ENCODE measurements at places on chromosomes 3 and 15. TPM values are rescaled to one million over a fixed set of nuclear protein-coding genes. Genes with fewer than 3 reads are reported as not detected.

The DCP1A gene
- 16.4 TPM for total RNA-seq

The PPP1R2 gene
- total RNA-seq, result 34.0 TPM

GRCh38 chr3:117692416-117692995 lies 982.9 kb downstream of the TUSC7 start:
- no peak for DNase-seq

- no peak for DNase-seq
These were observed 257.7 kb upstream of the UBE2E1 start for GRCh38 chr3:23547905-23548650.

The IL5RA gene
- not detected for total RNA-seq

- DNase-seq, result no peak
These were observed 88.8 kb downstream of the DLG1 start for GRCh38 chr3:197209366-197210260.

The UACA gene
- 44.8 TPM for total RNA-seq

GRCh38 chr3:182516597-182517336 lies 276.5 kb upstream of the ATP11B start:
- DNase-seq, result no peak

- no peak for DNase-seq
These were observed 20.6 kb upstream of the GP9 start for GRCh38 chr3:129040039-129040336.

The LTF gene
- total RNA-seq, result 0.14 TPM

GRCh38 chr3:111831840-111832239 lies 27.2 kb upstream of the PHLDB2 start:
- DNase-seq, result no peak

The OR5H15 gene
- total RNA-seq, result not detected

The CD200R1 gene
- total RNA-seq, result not detected

- no peak for DNase-seq
These were observed 188.1 kb downstream of the XXYLT1 start for GRCh38 chr3:195082811-195083210.

- DNase-seq, result no peak
These were observed 228.2 kb downstream of the TCF12 start for GRCh38 chr15:57146506-57147201.

- DNase-seq, result no peak
These were observed 261.7 kb downstream of the ULK4 start for GRCh38 chr3:41700155-41700554.

GRCh38 chr15:90231028-90232017 lies 2.4 kb downstream of the CIB1 start:
- no peak for DNase-seq

- DNase-seq, result no peak
These were observed 283.8 kb upstream of the NR2F2 start for GRCh38 chr15:96046620-96047240.

GRCh38 chr3:9169326-9169725 lies 80.1 kb downstream of the SRGAP3 start:
- no peak for DNase-seq

DNA sequence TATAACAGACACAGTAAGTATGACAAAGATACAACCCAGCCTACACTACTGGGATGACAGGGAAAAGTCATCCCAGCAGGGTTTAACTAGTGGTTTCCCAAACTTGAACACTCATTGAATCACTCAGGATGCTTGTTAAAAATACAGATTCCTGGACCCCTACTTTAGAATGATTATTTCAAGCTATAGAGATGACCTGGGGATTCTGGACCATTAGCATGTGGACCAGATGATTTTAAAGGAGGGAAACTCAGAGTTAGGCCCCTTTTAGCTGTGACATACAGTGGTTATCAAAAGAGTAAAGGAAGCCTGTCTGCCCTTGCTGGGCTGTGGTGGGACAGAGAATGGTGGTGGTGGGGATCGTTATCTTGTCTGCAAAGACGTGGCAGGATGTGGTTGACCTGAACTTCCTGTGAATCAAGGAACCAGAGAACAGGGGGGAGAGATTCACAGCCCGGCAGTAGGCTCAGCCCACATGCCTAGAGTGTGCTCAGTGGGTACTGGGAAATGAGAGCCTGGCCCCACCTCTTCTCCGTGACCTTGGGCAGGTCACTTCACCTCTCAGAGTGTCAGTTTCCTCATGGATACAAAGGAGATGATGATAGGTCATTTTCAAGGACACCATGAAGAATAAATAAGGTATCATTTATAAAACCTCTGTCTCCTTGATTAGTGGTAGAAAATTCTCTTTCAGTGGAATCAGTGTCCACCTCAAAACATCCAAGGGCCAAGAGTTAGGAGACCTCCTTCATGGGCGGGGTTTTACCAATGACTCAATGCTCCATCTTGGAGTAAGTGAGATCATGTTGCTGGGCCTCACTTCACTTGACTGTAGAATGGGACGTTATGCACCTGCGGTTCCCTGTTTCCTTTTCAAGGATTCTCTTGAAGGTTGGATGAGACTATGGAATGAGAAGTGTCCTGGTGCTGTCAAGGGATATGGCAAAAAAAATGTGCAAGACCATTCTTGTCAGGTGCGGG lies 306.5 kb downstream of the RPLP1 start:
- no peak for DNase-seq

DNA sequence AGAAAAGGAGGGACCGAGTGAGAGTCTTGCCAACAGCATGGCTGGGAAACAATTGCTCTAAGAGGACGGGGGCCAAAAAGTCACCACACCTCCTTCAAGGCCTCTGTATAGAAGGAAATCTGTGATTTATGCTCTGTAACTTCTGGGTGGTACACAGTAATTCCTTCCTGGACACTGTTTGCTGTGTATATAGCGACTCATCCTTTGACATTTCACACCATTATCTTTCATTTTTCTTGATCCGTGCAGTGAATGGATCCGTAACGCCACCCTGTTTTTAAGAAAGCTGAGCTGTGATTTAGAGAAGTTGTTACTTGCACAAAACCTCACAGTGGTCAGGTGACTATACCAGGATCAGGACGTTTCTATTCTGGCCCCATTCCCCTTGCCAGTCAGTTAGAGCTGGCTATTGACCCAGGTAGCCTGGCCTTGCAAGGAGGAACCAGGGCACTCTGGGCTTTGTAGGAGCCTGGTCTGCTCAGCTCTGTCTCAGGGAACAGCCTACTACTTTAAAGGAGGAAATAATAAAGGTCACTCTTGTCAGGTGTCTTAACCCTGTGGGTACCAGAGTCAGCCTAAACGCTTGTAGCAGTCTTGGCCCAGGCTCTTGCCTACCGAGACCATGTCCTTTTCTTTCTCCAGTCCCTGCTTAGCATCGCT lies 86.5 kb upstream of the MYZAP start:
- no peak for DNase-seq

GRCh38 chr3:104584682-104585081 lies 782.0 kb upstream of the ALCAM start:
- no peak for DNase-seq

- DNase-seq, result no peak
These were observed 37.5 kb upstream of the CHST2 start for GRCh38 chr3:143081844-143082778.

The LRRC3B gene
- 3.0 TPM for total RNA-seq

The ZCWPW2 gene
- total RNA-seq, result 0.34 TPM

The GOLGA6L4 gene
- total RNA-seq, result 3.5 TPM

DNA sequence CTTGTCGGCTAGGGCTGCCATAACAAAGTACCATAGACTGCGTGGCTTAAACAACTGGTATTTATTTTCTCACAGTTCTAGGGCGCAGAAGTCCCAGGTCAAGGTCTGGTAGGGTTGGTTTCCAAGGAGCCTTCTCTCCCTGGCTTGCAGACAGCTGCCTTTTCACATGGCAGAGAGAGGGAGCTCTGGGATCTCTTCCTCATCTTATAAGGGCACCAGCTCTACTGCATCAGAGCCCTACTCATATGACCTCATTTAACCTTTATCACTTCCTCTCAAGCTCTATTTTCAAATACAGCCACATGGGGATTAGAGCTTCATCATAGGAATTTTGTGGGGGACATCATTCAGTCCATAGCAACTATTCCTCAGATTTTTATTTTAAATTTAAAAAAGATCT lies 17.6 kb upstream of the PAQR9 start:
- DNase-seq, result no peak

- DNase-seq, result no peak
These were observed 497.8 kb upstream of the NR2F2 start for GRCh38 chr15:95832668-95833067.

GRCh38 chr3:31988271-31988670 lies 6.7 kb downstream of the ZNF860 start:
- DNase-seq, result no peak

DNA sequence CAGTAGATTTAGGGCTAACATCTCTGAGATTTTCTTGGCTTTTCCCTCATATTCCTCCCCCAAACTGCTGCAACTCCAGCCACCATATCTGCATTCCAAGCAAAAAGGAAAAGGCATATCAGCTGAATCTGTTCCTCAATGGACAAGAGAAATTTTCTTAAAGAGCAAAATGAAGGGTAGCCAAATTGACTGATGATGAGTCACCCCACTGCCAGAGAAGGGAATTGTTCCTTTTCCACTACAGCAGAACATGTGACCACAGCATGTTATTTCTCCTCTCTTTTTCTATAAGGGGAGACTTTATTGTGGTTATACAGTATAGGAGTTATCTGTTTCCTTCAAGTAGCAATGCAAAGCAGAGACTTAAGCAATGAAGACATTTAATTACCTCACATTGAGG lies 172.5 kb downstream of the MTHFS start:
- no peak for DNase-seq

- no peak for DNase-seq
These were observed 138.2 kb downstream of the EPHA3 start for GRCh38 chr3:89245612-89246011.

GRCh38 chr3:57617739-57618138 lies 20.6 kb upstream of the ARF4 start:
- DNase-seq, result no peak

GRCh38 chr15:34850121-34850520 lies 54.8 kb upstream of the ACTC1 start:
- DNase-seq, result no peak

The IL16 gene
- 0.46 TPM for total RNA-seq

The CTXN2 gene
- total RNA-seq, result 0.07 TPM

- no peak for DNase-seq
These were observed 272.3 kb upstream of the NECTIN3 start for GRCh38 chr3:110799271-110799670.

DNA sequence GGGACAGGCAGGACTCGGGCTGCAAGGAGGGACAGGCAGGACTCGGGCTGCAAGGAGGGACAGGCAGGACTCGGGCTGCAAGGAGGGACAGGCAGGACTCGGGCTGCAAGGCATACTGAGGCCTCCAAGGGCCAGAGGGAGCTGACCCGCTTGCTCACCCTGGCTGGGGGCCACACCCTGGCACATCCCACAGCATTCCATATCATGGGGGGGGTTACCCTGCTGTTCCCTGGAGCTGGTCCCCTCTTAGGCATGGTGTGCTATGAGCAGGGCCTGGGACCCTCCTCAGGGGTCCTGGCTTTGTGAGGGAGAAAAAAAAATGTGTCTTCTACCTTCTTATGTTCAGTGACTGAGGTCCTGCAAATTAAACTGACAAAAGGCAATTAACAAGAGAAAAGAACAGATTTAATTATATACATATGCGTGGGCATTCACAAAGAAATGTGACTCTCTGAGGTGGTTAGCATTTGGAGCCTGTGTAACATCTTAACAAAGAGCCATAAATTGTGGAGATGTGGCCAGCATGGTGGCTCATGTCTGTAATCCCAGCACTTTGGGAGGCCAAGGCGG lies 97.6 kb upstream of the ALDH1A3 start:
- DNase-seq, result peak; percentile 7

- no peak for DNase-seq
These were observed 303.0 kb downstream of the CGGBP1 start for GRCh38 chr3:87755852-87756251.

DNA sequence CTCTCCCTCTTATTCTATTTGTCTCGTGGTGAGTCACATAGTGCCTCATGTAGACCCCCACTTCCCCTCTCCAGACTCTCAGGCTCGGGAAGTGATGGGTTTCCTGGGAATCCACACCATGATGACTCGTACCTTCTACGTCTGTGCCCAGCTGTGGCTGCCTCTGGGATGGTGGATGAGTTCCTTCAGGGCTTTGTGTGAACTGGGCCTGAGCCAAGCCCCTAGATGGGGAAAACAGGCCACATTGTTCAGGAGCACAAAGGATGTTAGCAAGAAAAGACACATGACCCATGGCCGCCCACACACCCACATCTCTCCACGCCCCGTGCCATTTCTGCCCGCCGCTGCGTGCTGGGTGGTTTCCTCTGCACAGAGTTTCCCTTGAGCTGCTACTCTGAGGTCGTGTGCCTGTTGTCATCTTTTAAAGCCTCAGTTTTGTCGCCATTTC lies 10.5 kb downstream of the ISG20 start:
- no peak for DNase-seq

GRCh38 chr15:86444527-86444926 lies 364.9 kb downstream of the AGBL1 start:
- DNase-seq, result peak; percentile 36

DNA sequence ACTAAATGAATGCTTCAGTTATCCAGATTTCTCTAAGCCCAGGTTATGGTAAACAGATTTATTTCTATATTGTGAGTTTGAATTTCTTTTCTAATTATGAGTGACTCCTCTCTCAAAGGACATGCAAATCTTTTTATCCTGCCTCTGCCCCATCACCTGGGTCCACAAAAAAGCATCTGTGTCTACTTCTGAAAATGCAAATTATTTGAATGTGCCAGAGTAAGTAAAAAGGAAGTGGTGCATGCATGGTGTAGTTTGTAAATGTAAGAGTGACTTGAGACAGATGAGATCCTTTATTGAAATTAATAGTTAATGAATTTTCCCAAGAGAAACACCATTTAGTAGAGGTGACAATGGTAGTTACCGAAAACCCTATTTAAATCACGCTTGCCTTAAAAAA lies 26.9 kb downstream of the MCTP2 start:
- no peak for DNase-seq

GRCh38 chr3:42163622-42164244 lies 72.6 kb downstream of the TRAK1 start:
- DNase-seq, result no peak

DNA sequence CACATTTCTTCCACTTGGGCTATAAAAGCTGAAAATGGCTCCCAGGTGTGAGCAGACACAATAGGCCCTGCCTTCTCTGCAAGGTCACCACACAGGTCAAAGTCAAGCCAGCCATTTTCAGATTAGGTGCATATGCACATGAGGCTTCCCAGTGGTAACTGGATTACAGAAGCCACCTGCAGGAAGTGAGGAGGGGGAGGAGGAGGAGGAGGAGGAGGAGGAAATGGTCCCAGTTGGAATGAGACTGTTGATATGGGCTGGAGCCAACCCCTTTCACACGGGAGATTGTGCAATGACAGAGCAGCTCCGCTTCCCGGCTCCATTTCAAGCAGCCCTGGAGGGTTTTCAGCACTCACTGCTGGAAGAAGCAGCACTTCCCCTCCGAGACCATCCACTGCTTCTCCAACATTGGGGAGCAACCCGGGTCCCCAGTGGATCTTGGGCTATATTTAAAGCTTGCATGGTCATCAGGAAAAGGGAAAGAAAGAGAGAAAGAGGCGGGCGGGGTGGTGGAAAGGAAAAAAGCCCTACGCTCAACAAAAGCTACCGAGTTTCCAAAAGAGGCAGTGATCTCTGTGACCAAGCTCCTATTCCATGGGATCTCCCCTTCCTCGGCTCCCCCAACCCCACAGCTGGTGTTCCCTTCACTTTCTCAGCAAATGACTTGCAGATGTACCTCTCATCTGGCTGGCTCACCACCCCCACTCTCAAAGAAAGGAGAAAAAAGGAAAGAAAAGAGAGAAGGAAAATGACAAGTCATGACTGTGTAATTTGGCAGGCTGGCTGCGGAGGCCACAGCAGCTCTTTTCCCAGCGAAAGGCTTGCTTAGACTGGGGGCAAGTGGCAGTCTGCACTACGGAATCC lies 58.3 kb downstream of the LRIG1 start:
- peak; percentile 70 for DNase-seq

Measured in WTC11 (cell line).